ENCODE measurements at places on chromosomes 16 and 17.

- DNase-seq, result no peak
Measured at GRCh38 chr16:72989579-72990551, 58.1 kb downstream of the ZFHX3 start.

DNA sequence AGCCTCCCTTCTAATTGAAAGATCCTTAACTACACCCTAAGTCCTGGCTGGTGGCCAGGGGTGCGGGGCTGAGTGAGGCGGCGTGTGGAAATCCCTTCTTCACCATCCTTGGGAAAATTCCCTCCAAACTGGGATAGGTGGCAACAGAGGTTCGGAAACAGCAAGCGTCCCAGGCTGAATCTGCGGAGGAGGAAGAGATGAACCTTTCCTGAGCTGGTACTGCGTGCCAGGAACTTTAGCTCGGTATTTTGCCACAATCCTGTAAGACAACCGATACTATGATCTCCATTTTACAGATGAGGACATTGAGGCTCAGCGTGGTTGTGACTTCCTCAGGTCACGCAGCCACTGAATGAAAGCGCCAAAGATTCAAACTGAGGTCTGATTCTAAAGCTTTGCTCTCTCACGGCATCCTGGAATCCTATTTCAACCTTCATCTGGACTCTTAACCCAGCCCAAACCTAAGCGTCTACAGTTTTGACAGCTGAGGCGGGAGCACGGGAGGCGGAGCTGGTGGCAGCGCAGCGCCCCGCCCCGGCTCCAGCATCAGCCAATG, 583 bp upstream of the CYLD start:
- DNase-seq, result no peak

DNA sequence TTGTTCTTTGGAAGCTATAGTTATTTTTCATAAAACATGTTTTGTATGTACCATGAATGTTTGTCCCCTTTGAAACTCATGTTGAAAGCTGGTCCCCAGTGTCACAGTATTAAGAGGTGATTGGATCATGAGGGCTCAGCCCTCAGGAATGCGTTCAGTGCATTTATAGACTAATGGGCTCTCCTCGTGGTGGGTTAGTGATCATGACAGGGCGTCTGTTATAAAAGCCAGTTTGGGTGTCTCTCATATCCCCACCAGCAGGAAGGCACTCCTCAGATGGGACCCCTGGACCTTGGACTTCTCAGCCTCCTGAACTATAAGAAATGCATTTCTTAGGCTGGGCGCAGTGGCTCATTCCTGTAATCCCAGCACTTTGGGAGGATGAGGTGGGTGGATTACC, 10.4 kb downstream of the BANP start:
- no peak for DNase-seq

GRCh38 chr17:5286846-5287245, 4.8 kb downstream of the RABEP1 start:
- no peak for DNase-seq

- no peak for DNase-seq
Measured at GRCh38 chr17:83193336-83194185, 114.2 kb downstream of the METRNL start.

DNA sequence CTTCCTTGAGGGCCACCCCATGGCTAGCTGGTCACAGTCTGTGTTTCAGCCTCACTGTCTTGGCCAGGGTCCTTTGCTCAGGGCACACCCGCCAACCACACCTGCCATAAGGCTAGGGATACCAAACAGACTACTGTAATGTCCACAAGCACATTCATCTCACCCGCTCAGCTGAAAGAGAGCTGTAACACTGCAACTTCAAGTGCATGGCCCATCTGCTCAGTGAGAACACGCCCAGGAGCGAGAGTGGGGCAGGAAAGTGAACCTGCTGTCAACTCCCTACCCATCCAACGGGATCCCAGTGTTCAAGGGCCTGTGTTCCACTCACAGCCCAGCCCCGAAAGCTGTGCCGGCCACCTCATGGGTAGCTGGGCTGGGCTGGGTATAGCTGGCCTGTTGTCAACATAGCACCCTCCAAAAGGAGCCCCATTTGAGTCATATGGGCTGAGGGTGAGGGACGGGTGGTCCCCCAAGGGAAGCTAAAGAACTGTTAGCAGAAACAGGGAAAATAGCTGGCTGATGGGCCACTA, 55.7 kb downstream of the SCNN1B start:
- no peak for DNase-seq

DNA sequence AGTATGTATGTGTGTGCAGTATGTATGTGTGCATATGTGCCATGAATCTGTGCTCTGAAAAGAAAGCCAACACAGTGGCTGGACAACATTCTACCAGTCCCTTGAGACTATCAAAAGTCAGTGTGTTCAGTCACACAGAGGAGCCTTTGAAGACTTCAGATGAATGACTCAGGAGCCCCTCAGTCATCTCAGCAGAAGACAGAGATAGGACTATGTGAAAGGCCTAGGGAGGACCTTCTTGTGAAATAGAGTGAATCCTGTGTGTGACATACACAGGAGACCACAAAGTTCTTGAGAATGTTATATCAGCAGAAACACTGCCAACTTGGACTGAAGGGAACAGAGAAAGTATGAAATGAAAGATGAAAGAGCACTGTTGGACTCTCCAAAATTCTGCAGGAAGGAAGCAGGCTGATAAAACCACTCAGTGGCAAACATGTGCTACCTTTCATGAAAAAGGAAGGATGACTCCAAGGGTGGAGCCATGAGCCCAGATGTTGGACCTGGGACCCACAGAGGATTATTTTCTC, 108.4 kb downstream of the METRNL start:
- DNase-seq, result no peak

DNA sequence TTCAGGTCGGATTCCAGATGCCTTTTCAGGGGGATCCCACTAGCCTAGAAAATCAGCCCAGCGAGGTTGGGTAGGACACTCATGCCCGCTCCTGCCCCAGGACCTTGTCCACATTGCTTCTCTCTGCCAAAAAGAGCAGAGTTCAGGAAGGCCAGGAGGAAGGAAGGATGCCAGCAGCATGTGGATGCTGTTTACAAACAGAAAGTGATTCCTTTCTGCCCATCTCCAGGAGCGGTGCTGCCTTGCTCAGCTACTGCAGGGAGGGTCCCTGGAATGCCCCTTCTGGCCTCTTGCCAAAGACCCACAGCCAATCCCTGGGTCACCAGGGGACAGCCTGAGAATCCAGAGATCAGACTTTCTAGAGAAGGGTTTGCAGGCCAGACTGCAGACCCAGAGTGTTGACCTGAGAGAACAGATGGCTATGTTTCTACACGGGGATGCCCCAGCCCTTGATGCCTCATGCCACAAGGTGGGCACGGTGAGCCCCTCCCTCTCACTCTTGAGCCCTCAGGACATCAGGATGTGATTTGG, 32.3 kb upstream of the EMP2 start:
- no peak for DNase-seq

DNA sequence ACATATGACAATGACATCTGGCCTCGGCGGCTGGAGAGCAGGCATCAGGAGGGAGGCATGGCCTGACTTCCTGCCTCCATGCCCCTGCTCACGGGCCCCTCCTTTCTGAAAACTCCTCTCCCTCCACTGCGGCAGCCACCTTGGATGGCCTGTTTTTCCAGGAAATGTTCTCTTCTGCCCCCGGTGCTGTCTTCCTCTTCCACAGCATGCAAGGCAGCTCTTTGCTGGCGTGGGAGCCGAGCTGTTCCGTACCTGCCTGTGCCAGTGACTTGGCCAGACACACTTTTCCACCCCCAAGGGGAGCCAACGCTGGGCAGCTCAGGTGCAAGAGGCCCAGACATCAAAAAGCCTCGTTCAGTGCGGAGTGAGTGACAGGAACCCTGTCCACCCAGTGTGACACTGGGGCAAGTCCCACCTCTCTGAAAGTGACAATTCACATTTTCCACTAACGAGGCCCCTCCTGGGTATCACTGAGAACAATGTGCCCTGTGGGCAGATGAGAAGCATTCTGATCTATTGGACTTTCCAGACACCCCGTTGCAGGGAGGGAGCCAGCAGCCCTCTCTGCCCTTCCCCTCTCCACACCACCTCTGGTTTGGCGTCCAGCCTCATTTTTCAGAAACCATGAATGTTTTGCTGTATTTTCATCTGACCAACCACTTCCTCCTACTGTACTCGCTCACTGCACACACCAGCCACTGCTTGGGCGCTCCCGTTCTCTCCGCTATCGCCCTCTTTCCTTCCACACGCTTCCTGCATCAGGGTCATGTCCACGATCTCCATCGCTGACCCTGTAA, 31.2 kb downstream of the NSMCE1 start:
- peak; percentile 80 for DNase-seq

- DNase-seq, result no peak
Measured at GRCh38 chr17:48016112-48016511, 21.5 kb downstream of the COPZ2 start.

DNA sequence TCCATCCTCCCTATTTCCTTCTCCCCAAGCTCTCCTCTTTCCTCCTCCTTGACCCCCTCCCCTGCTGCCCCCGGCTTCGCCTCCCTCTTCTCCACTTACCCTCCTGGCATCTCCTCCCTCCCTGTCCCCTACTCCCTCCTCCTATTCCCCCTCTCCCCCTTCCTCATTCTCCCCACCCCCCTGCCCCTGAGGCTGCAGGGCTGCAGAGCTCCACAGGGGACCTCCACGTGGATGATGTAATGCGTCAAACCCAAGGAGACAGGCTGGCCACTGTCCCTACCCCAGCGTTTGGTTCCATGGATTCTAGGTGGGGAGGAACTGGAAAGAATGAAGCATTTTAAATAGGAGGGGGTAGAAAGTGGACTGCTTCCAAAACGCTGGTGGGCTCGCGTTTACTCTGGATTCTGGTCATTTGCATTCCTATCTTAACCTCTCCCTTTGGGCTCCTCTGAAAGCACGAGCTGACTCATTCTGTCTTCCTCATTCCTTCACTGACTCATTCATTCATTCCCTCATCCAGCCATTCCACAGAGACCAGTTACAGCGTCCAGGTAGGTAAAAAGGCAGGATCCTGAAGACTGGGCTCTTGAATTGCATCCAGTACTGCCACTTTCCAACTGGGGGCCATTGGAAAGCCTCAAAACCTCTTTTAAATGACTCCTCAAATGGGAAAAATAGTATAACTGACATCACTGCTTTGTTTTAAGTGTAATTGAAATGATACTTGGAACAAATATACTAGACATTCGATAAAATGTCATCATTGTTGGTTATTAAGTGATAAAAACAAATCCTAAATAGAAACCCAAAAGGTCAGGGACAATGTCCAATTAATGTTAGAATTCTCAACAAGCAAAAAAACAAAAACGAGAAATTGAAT, 943 bp upstream of the COTL1 start:
- DNase-seq, result no peak

- no peak for DNase-seq
Measured at GRCh38 chr17:1239210-1239609, 31.0 kb upstream of the BHLHA9 start.
